ENCODE measurements at places on chromosomes 2 and 18.
A peak's percentile ranks its signal among the peaks of the same experiment; 100 is the strongest.

DNA sequence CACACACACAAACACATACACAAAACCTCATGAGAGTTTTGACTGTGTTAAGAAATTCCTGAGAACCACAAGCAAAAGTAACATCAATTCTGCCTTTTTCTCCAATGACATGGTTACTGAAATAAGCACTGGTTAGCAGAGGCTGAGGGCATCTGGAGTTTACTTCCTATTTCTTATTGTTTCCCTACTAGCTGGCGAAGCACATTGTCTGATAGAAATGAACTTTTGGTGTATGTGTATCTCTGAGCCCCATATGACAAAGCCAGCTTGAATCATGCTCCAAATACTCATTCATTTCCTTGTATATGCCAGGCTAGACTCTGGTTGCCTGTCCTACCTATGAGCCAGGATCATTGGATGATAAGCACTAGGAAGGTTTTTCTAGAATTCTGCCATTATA is 203.1 kb downstream of the NCKAP5 start:
- no peak for DNase-seq

GRCh38 chr2:222609381-222609780 is 46.5 kb downstream of the FARSB start:
- DNase-seq = no peak

DNA sequence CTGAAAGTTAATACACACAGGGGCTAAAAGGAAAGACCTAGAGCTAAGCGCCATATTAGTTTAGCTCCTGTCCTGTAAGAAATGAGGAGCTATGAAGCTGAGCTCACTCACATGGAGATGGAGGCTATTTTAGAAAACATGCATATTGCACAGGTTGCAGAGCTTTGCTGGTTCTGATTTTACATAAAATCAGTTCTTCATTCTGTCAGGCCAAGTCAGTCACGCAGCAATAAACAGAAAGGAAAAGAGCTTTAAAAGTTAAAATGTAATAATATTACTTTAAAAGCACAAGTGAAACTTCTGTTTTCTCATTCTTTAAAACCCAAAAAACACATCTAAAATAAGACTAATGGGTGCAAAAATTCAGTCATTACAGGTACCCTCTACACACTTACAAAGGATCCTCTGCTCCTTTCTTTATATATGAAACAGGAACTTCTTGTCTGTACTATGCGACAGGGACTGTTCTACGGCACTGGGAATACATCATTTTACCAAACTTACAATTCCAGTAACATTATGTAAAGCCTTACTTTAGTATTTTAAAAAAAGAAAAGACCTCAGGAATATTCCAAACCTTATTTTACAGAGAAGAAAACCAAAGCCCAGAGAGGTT is 113.8 kb downstream of the THADA start:
- no peak for DNase-seq

- no peak for DNase-seq
Observed at GRCh38 chr2:41966431-41966893, 81.4 kb upstream of the PKDCC start.

- no peak for DNase-seq
Observed at GRCh38 chr2:81136296-81136695, 831.7 kb upstream of the LRRTM1 start.

- DNase-seq = no peak
Observed at GRCh38 chr2:22683914-22684313, 701.1 kb upstream of the KLHL29 start.

- no peak for DNase-seq
Observed at GRCh38 chr2:200762127-200762526, 49.6 kb upstream of the BZW1 start.

GRCh38 chr2:106701203-106702022 is 184.6 kb downstream of the ST6GAL2 start:
- DNase-seq = no peak

- DNase-seq = no peak
Observed at GRCh38 chr2:41926614-41927580, 120.9 kb upstream of the PKDCC start.

DNA sequence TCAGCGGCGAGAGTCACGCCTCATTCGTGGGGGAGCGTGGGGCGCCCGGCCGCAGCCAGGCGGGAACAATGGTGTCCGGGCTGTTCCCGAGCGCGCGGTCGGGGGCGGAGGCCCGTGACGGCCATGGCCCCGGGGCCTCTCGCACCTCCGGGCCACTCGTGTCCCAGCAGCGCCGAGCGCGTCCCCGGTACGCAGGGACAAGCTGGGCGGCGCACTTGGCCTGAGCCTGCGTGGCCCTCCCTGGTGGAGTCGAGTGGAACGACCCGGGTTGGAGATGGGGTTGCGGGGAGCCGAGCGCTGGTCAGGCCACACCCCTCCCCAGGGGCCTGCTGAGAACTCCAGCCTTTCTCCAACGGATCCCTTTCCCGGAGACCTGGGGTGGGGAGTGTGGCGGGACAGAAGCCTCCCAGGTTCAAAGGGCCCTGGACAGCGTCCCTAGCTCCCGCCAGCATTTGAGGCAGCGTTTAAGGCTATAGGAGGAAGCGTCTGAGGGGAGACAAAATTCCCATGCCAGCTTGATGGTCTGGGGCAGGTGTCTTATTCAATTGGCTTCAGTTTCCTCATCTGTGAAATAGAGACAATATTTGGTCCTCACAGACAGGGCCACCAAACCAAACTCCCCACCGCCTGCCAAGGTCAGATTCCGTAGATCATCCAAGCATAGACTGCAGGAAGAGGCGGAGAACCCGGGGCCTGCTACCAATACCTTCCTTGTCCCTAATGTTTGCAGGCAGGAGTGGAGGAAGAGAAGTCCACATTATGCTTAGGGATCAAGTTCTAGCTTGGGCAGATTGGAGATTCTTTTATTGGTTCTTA is 553 bp downstream of the CNDP2 start:
- no peak for DNase-seq

DNA sequence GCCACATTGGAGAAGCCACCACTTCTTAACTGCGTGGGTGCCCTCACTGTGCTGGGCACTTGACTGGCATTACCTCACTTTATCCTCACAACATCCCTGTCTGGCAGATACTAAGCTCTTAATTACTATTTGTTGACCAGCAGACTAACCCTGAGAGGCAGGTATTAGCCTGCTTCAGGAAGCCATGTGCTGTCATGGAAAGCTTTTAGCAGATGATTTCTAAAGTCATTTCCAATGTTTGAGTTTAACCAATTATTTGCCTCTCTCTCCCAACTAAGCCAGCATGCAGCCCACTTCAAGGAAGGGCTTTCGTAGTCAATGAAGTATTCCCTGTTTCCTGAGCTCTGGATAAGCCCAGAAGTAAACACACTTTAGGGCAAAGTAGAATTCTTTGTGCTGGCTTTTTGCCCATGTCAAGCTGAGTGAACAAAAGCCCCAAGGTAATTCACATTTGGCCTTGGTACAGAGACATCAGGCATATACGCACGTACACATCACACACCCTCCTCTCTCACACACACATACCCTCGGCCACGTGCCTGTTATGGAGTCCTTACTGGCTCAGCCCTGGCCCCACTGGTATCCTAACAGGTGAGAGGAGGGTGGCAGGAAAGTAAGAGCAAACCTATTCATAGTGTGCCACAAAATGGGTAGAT is 108.6 kb downstream of the C1D start:
- DNase-seq = no peak

DNA sequence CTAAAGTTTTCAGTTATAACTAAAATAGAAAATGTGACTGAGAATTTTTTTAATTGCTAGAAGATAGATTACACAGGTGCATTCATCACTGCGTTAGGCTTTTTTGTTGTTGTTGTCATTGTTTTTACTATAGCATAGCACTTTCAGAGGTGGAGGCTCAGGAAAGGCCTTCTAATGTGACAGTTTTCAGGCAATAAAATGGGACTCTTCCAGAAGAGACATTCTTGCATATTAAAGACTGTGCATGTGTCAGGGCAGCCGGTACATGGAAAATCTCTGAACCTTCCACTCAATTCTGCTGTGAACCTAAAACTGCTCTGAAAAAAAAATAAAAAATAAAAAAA is 175.2 kb downstream of the METTL4 start:
- DNase-seq = no peak

GRCh38 chr18:77119851-77120491 is 12.6 kb downstream of the MBP start:
- DNase-seq = peak; percentile 27

DNA sequence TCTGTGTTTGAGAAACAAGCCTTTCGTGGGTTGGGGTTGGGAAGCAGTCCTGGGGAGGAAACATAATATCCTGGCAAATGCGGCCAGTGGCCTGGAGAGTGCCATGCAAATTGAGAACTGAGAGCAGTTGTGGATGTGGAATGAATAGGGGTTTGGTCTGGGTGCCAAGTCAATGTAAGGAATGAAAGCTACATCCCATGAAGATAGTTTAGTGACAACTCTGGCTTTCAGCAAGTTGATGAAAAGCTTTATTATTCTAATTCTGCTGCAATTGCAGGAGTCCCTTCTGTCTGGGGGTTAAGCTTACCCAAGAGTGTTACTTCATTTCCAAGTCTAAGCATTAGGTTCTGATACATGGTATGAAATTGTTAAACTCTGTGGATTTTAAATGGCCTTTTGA is 771.6 kb downstream of the DPP10 start:
- no peak for DNase-seq

DNA sequence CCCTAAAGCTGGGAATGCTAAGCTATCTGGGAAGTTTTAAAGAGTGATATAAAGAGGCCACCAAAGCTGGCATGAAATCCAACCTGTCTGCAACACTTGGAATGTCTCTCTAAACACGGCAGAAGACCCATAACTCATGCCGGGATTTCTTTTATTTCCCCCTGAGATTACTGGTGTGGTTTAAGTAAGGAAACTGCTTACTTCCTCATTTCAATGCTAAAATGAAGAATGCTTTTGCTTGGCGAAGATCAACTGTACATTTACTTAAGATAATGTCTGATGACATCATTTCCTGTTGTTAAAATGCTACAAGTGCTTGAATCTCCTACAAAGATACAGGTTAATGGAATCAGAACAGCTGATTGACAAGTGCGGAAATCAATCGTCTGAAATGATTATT is 353.8 kb upstream of the SALL3 start:
- DNase-seq = no peak

- DNase-seq = no peak
Observed at GRCh38 chr2:236761358-236761757, 191.7 kb downstream of the ACKR3 start.

- no peak for DNase-seq
Observed at GRCh38 chr2:53544871-53545558, 222.6 kb upstream of the CHAC2 start.

DNA sequence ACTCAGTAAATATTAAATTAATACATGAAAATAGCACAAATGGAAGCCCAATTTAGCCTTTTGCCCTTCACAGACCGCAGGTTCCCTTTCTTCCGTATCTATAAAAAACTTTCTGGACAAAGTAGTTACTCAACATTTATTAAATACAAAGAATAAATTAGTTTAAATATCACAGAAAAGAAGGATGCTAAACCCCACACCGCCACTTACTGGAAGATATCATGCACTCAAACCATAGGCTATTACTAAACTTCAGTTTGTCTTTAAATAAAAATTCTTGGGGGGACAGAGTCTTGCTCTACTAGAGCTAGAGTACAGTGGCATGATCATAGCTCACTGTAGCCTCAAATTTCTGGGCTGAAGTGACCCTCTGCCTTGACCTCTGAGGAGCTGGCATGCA is 120.7 kb upstream of the FHL2 start:
- DNase-seq = no peak

DNA sequence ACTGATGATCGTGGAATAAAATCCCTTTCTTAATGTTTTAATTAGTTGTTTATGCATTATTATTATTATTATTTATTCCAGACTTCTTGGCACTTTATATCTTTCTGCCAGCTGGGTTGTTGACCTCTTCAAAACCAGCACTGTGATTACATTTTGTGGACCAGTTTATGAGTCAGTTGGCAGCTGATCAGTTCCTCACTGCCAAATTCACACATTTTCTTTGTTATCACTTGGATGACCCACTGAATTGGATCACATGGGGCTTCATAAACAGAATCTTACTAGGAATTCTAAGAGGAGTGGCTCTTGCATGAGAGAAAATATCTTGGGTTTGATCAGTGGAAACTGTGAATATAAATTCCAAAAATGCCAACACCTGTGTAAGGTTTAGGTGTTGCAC is 321.8 kb upstream of the SPRED2 start:
- no peak for DNase-seq

GRCh38 chr2:105926960-105927678 is 182.4 kb downstream of the NCK2 start:
- peak; percentile 54 for DNase-seq

DNA sequence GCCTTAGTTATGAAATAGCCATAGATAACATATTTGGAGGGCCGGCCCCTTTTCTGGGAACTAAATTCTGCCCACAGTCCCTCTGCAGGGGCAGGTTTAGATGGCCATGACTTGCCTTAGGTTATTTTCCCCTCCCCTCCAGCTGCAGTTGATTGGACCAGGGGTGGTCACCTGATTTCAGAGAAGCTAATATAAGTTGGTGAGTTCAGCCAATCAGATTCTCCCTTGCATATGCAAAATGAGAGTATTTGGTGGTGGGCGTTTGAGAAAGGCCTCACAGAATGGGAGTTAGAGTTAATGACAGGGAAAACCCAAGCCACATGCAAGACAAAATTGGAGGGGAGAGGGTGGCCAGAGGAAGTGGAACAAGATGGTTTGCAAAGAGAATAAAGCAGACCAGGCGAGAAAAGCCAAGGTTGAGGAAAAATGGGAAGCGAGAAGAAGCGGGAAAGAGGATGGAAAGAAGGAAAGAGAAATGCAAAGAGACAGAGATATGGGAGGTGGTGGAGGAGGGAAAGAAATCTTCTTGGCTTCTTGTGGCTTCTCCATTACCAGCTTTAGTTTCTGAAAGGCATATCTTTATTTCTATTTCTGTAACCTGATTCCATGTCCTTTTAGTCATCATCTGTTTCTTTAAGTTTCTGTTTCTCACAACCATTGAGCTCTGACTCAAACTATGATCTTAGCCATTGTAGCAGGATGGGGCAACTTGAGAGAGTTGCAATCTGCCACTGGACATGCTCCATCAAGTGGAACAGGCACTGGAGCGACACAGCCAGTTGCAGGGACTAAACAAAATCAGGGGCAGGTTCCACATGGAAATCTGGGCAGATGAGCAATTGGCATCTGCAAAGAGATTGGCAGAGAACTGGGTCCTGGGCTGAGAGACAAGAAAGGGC is 108.1 kb upstream of the SIX3 start:
- DNase-seq = no peak

- DNase-seq = no peak
Observed at GRCh38 chr2:174490051-174490450, 3.2 kb upstream of the GPR155 start.

- DNase-seq = no peak
Observed at GRCh38 chr2:83071914-83072313, 1387.2 kb downstream of the SUCLG1 start.

DNA sequence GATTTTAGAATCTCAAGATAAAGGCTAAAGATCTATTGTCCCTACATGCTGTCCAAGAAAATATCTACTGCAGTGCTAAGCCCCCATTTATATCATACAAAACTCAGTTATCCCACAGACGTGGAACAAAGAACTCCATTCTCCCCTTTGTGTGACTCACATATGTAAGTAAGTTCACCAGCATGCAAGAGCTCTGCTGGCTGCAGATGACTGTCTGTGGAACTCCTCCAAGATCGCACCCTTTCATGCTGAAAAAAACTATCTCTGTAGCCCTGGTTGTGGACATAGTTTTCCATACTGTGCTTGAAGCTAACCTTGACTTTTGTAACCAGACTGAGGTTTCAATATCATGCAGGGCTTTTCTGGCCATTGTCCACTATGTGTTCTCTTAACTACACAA is 207.1 kb downstream of the ZNF521 start:
- no peak for DNase-seq

GRCh38 chr2:134773335-134773734 is 54.5 kb upstream of the TMEM163 start:
- DNase-seq = no peak

Measured in activated T-cell treated with anti-CD3 and anti-CD28 coated beads, Interleukin-2, amount 50 U/mL, for 24 hours (primary cell).